ENCODE measurements at places on chromosomes 7 and 10.

- no peak for DNase-seq
Measured at GRCh38 chr10:125169279-125169678, 8.9 kb upstream of the CTBP2 start.

DNA sequence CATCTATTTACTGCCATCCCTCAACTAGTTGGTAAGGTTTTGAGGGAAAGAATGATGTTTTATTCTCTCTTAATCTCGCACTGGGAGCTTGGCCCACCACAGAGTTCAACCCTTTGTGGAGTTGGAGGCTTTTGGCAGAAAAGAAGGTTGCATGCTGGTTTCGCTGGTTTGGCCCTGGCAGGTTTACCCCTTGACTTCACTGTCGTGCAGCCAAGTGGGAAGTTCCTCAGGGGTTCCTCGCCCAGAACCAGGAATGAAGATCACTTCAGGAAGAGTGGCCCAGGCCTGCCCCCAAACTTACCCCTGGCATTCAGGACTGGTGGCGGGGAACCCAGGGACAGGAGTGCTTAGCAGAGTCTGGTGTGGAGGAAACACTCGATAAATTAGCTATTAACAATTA lies 103.1 kb upstream of the LYZL2 start:
- no peak for DNase-seq

- DNase-seq: no peak
Measured at GRCh38 chr7:42693722-42694121, 218.1 kb downstream of the C7orf25 start.

GRCh38 chr7:139259142-139259541 lies 28.1 kb downstream of the UBN2 start:
- no peak for DNase-seq

- DNase-seq: no peak
Measured at GRCh38 chr7:117347962-117348672, 25.3 kb upstream of the WNT2 start.

- DNase-seq: no peak
Measured at GRCh38 chr10:26368463-26368862, 69.7 kb upstream of the APBB1IP start.

GRCh38 chr10:91210435-91210834 lies 10.0 kb upstream of the PCGF5 start:
- DNase-seq: no peak

DNA sequence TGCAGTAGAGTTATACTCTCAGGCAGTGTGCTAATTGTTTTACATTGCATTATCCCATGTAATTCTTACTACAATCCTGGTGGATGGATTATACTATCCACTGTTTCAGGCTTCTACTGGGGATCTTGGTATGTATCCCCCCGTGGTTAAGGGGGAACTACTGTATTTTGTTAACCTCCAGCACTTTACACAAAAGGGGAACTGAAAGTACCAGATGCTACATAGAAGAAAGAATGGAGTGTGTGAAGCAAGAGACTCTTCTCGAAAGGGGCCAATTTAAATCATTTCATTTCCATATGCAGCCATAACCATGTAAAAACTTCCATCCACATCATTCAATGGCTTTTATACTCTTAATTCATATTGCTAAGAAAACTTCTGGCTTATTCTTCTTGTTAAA lies 69.4 kb downstream of the C1GALT1 start:
- DNase-seq: no peak

GRCh38 chr7:68420342-68421192 lies 1177.7 kb upstream of the AUTS2 start:
- no peak for DNase-seq

DNA sequence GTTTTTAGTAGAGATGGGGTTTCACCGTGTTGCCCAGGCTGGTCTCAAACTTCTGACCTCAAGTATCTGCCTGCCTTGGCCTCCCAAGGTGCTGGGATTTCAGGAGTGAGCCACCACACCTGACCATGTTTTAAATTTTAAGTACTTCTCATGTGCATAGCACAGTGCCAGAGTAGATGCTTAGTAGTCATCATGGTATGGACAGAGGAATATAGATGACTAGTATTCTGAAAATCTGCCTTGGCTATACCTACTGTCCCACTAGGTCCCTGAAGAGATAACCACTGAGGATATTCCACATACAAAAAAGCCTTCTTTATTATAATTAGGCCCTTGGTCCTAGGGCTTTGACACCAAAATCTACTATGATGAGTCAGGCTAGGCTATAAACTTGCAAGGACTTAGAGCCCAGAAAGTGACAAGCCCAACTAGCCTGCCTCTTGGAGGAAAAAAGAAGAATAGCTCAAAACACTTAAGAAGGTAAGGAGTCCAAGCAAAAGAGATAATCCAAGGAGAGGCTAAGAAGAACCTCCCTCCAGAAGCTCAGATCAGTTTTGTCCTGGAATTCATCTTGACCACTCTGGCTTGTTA lies 34.0 kb downstream of the LUC7L2 start:
- peak; percentile 9 for DNase-seq

- peak; percentile 44 for DNase-seq
Measured at GRCh38 chr7:131328377-131329175, 900 bp downstream of the MKLN1 start.

GRCh38 chr7:85469446-85470010 lies 282.7 kb upstream of the SEMA3D start:
- peak; percentile 42 for DNase-seq

DNA sequence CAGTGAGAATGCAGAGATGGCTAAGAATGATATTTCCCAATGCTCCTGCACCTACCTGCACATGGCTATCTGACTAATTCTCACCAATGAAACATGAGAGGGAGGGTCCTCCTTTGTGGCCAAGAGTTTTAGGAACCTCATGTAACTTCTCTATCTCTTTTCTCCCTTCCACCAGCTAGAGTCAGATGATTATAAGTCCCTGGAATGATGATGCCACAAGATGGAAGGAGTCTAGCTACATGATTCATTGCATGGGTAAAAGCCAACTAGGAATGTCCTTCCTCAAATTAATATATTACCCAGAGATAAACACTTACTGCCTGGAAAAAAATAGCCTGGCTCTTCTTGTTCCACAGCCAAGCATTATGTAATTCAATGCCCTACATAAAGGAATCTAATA lies 55.1 kb upstream of the AASS start:
- no peak for DNase-seq

DNA sequence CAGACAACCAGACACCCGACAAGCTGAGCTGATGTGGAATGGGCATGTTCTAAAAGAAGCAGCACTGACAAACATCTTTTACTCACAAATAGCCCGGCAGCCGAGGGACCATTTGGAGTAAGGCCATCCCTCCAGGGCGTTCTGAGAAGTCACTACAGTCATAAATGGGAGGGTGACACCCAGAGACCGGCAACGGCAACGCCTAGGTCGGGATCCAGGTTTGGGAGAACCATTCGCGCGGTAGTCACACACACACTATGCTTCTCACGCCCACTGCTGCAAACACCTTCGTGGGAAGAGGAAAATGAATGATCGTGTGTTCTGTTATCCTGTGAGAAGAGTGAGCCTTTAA lies 9.8 kb downstream of the TNS3 start:
- DNase-seq: no peak

Measured in astrocyte of the spinal cord (primary cell).